ENCODE measurements at places on chromosomes 5 and 9.

DNA sequence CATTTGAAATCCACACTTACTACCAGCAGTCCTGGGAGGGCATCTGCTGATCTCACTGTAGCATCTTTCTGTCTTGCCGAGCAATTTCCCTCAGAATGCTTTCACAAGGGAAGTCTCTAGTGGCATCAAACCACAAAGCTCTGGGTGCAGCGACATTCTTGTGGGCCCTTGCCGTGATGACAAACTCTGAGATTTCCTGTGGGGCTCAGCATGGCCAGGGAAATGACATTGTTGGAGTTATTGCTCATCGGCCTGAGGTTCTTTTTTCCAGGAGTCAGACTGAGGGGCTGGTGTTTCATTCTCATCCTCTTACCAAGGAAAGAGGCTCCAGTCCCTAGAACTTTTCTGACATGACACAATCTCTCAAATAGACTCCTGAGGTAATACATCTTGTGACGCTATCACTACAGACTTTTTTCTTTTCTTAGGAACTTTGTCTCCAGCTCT is 51.4 kb downstream of the PFDN1 start:
- DNase-seq, result peak; percentile 47

GRCh38 chr5:54720341-54720740 is 202.8 kb downstream of the SNX18 start:
- no peak for DNase-seq

DNA sequence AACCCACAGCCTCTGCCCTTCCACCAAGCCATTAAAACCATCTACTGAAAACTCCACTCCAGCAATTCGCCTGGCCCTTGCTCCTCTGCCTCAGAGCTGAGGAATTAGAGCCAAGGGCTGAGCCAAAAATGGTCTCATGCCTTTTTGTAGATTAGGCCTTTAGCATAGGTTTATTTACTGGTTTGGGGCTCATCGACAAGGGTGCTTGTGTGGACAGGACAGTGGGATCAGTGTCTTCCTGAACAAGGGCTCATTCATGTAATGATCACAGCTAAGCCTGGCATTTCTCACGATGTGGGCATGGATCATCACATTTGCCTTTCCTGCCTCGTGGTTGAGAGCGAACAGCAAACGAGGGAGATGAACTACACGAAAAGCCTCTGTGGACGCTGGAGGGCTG is 59.2 kb upstream of the PHF24 start:
- DNase-seq, result no peak

DNA sequence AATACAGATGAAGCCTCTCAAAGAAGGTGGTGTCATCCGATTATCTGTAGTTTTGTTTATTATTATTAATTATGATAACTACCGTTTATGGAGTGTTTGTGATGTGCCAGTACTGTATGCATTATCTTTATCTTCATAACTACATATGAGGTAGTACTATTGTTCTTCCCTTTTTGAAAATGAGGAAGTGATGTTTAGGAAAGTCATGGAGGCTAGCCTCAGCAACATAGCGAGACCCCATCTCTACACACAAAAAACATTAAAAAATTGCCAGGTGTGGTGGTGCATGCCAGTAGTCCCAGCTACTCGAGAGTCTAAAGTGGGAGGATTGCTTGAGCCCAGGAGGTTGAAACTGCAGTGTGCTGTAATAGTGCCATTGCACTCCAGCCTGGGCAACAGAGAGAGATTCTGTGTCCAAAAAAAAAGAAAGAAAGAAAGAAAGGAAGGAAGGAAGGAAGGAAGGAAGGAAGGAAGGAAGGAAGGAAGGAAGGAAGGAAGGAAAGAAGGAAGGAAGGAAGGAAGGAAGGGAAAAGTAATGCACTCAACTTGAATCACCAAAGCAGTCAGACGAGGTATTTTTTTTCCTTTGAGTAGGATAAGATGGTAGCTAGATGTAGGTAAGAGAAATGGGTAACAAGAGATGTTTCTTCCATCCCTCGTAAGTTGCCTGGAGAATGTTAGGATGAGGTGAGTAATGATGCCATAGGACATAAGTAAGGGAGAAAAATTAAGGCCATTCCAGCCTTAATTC is 47.8 kb downstream of the PAM start:
- DNase-seq, result no peak

GRCh38 chr5:55033568-55033967 is 9.5 kb downstream of the GZMK start:
- no peak for DNase-seq

Data from stimulated activated CD4-positive, alpha-beta T cell treated with anti-CD3 and anti-CD28 coated beads, Interleukin-4, amount 100 ng/mL, for 48 hours (primary cell).